ENCODE measurements at places on chromosomes 4 and X.

DNA sequence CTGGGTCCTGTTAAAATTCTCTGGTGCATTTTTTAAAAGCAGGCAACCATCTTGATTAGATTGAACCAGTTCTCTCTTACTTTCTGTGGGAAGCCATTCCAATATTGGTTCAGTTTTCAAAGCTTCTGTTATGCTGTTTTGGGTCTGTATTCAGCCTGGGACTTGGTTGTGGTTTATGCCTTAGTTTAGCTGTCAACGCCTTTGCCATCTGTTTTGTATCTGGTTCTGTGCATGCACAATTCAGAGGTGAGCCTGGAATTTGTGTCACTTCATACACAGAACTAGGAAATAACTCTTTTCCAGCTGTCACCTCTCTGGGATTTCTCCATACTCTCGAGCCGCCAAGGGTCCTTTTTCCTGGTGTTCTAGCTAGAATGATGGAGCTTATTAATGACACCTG, 46.2 kb downstream of the STAP1 start:
- no peak overlapping the region for H3K4me3 ChIP-seq
- no peaks in the 10 kb centered on the region for H3K4me1 ChIP-seq
- DNase-seq: no peak
- no peaks in the 10 kb centered on the region for H3K27me3 ChIP-seq
- no peak overlapping the region for H3K27ac ChIP-seq

DNA sequence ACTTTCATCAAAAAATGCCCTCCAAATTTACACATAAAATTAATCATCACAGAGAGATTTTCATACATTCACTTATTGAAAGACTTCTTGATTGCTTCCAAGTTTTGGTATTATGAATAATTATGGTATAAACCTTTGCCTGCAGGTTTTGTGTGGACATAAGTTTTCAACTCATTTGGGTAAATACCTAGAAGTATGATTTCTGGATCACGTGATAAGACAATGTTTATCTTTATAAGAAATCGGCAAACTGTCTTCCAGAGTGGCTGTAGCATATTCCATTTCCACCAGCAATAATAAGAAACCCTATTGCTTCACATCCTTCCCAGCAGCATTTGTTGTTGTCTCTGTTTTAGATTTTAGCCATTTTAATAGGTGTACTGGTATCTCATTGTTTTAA, 1507.0 kb upstream of the IGFBP7 start:
- H3K4me1 ChIP-seq: no peaks in the 10 kb centered on the region
- no peak overlapping the region for H3K27ac ChIP-seq
- no peaks in the 10 kb centered on the region for H3K27me3 ChIP-seq
- H3K4me3 ChIP-seq: no peak overlapping the region

GRCh38 chr4:105306820-105307219, 160.1 kb downstream of the TET2 start:
- H3K27ac ChIP-seq: no peak overlapping the region
- no peaks in the 10 kb centered on the region for H3K36me3 ChIP-seq
- H3K27me3 ChIP-seq: no peaks in the 10 kb centered on the region
- H3K4me1 ChIP-seq: no peaks in the 10 kb centered on the region
- H3K4me3 ChIP-seq: no peak overlapping the region

DNA sequence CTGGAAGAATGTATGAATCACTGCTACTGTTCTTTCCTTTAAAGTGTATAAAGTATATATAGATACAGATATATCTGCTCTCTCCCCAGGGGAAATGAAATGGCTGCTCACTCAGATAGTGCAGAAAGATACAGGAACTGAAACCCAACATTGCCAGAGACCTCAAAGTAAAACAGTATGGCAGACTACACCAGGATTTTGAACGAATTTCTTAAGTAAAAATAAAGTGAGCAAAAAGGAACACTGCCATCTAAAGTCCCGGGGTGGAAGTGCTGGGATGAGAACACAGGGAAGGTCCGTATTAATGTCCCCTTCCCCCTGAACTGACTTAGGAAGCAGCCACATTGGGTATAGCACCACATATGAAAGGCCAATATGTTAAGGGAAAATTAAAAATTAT, 93.4 kb downstream of the TMA16 start:
- H3K27me3 ChIP-seq: no peaks in the 10 kb centered on the region
- H3K27ac ChIP-seq: no peak overlapping the region
- H3K4me1 ChIP-seq: no peaks in the 10 kb centered on the region

DNA sequence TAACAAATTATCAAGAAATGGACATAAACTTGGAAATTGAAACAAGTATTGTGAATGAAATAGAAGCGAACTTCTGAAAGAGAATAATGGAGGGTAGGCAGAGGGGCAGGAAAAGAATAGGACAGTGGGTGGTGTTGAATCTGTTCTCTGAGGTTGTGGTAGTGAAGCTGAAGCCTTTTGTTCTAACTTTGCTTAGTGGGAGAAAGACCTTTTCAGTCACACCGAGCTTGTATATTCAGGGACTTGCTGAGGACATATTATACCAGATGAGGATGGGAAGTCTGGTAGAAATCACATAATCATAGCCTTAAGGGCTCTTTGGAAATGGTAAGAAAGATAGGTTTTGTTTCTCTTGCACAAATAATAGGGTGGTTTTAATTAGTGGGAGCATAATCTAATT, 115.4 kb upstream of the NDST4 start:
- no peaks in the 10 kb centered on the region for H3K27me3 ChIP-seq
- H3K4me1 ChIP-seq: peaks cover 4% of the 10 kb centered on the region
- no peaks in the 10 kb centered on the region for H3K36me3 ChIP-seq
- H3K4me3 ChIP-seq: no peak overlapping the region
- no peak for DNase-seq

DNA sequence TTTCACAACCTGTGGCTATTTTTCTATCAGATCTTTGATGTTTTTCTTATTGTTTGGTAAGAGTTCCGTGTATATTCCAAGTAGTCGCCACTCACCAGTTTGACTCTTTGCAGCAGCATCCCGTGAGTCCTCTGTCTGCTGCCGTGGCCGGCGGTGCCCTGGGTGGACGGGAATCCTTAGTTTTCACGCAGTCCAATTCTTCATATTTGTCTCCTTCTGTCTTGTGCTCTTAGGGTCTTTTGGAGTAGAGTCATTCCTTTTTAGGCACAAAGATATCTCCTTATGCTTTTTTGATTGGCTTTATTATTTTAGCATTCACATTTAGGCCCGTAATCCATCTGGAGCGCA, 94.9 kb upstream of the MSX1 start:
- peaks cover 18% of the 10 kb centered on the region for H3K4me1 ChIP-seq
- H3K27ac ChIP-seq: no peak overlapping the region
- DNase-seq: no peak
- no peaks in the 10 kb centered on the region for H3K36me3 ChIP-seq

- no peak overlapping the region for H3K4me3 ChIP-seq
- H3K36me3 ChIP-seq: no peaks in the 10 kb centered on the region
- no peak overlapping the region for H3K27ac ChIP-seq
- H3K27me3 ChIP-seq: no peaks in the 10 kb centered on the region
- no peaks in the 10 kb centered on the region for H3K4me1 ChIP-seq
These were observed 21.2 kb upstream of the TRPC5OS start for GRCh38 chrX:111854556-111855490.

DNA sequence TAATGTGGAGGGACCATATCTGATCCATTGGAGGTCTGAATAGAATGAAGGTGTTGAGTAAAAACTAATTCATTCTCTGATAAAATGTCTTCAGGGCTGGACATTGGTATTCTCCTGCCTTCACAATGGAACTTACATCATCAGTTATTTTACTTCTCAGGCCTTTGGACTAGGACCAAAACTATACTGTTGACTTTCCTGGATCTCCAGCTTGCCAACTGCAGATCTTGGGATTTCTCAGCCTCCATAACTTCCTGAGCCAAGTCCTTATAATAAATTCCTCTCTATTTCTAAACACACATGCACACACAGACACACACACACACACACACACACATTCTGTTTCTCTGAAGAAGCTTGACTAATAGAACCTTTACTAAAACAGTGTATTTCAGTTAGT, 1858.6 kb upstream of the ADGRL3 start:
- no peaks in the 10 kb centered on the region for H3K4me1 ChIP-seq
- H3K36me3 ChIP-seq: no peaks in the 10 kb centered on the region
- no peak overlapping the region for H3K4me3 ChIP-seq
- no peak for DNase-seq
- no peak overlapping the region for H3K27ac ChIP-seq
- H3K27me3 ChIP-seq: no peaks in the 10 kb centered on the region

DNA sequence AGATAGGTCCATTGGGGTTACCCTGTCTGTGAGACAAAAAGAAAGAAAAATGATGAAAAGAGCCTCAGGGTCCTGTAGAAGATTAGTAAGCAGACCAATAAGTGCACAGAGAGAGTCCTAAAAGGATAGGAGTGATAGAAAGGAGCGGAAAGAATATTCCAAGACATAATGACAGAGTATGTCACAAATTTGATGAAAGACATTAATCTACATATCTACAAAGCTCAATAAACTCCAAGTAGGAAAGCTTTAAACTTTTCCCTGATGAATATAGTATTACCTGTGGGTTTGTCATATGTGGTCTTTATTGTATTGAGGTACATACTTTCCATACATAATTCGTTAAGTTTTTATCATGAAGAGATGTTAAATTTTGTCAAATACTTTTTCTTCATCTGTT, 73.7 kb downstream of the MTMR8 start:
- DNase-seq: no peak
- no peak overlapping the region for H3K4me3 ChIP-seq
- no peaks in the 10 kb centered on the region for H3K36me3 ChIP-seq
- H3K27me3 ChIP-seq: no peaks in the 10 kb centered on the region
- no peaks in the 10 kb centered on the region for H3K4me1 ChIP-seq

DNA sequence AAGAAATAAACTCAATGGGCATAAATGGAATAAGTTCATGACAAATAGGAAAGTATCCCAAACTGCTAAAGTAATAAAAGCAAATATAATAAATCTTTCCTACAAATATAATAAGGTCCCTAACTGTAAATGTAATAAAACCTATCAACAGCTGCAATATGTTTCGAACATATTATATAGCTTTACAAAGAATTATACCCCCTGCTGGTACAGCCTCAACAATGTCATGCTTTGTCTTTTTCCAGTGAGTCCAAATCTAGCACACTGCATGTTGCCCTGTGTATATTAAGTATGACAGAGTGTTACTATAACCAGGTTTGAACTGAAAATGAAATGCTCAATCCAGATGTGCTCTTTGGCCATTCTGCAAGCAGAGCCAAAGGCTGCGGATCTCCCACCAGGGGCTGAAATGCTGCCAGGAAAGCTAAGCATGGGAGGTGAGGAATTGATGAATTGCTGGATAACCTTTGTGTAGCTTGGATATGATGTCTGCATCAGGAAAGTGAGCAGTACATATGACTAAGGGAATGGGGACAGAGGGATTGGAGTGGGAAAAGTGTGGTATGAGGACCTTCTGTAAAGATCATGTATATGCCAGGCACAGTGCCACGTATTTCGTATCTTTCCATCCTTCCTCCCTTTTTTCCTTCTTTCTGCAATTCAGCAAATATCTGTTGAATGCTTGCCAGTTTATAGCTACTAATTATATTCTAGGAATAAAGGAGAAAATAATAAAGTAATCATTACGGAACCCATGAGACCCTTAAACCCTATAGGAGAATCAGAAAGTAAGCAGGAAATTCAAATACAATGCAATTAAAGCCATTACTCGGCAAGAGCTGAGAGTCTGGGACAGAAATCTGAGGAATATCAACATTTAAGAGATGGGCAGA, 954.6 kb upstream of the LCORL start:
- H3K4me1 ChIP-seq: no peaks in the 10 kb centered on the region
- no peak overlapping the region for H3K27ac ChIP-seq
- H3K27me3 ChIP-seq: no peaks in the 10 kb centered on the region
- H3K4me3 ChIP-seq: no peak overlapping the region
- no peaks in the 10 kb centered on the region for H3K36me3 ChIP-seq
